Fibroblast of skin of left biceps (primary cell): ENCODE measurements at places on chromosomes 13 and 19.

DNA sequence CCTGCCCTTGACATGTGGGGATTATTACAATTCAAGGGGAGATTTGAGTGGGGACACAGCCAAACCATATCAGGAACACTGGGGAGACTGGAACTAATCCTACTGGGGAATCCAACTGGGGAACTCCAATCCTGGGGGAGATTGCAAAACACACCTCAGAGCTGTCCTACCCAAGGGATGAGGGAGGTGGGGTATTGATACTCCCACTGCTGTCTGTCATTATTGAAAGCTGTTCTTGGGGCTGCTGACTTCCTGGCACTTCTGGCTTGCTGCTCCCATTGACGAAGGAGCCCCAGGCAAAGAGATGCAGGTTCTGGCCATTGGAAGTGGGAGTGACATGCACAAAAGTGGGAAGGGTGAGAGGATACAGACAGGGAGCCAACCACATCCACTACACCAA is 24.7 kb upstream of the POP4 start:
- DNase-seq, result no peak

- DNase-seq, result no peak
Measured at GRCh38 chr19:55149078-55150003, at the start of gene TNNT1. Gene TNNT1 (minus strand): TSS chr19:55149206. CDS start chr19:55147157, 2,049 bp downstream.

GRCh38 chr19:7395360-7396066 is 46.8 kb downstream of the ARHGEF18 start:
- DNase-seq, result no peak

- no peak for DNase-seq
Measured at GRCh38 chr13:92900446-92900845, 326.2 kb upstream of the GPC6 start.

- DNase-seq, result no peak
Measured at GRCh38 chr19:11204943-11205349, 7.6 kb upstream of the KANK2 start.

- no peak for DNase-seq
Measured at GRCh38 chr19:17060802-17061201, 14.4 kb downstream of the HAUS8 start.

DNA sequence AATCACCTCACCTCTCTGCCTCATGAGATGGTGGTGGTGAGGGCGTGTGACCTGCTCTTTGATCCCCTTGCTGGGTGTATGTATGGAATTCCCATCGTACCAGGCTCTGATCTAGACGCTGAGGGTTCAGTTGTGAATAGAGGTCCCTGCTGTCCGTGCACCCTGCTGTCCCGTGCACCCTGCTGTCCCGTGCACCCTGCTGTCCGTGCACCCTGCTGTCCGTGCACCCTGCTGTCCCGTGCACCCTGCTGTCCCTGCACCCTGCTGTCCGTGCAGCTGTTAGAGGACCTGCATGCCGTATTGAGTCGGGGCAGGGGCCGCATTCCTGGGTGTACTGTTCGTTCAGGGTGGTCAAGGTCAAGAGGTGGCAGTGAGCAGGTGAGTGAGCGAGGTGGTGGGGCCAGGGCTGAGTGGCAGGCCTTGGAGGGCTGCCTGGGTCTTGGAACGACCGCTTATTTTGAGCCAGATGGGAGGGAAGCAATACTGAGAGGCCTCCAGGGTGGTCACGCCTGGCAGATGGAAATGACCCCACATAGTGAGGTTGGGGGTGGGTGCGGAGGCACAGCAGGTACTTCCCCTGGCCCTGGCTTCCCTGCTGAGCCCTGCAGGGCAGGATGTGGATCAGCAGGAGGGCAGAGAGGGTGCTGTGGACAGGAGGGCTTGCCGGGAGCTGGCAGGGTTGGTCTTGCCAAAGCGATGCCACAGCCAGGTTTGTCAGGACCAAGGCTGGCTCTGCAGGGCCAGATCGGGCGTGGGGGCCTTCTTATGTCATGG is 4.6 kb upstream of the EPN1 start:
- DNase-seq, result no peak

- no peak for DNase-seq
Measured at GRCh38 chr13:112838842-112839117, 130.2 kb upstream of the MCF2L start.

- peak; percentile 61 for DNase-seq
Measured at GRCh38 chr19:19203012-19203856, at the start of gene NR2C2AP. Gene NR2C2AP (minus strand): TSS chr19:19203414. CDS start chr19:19203060, 354 bp downstream.

DNA sequence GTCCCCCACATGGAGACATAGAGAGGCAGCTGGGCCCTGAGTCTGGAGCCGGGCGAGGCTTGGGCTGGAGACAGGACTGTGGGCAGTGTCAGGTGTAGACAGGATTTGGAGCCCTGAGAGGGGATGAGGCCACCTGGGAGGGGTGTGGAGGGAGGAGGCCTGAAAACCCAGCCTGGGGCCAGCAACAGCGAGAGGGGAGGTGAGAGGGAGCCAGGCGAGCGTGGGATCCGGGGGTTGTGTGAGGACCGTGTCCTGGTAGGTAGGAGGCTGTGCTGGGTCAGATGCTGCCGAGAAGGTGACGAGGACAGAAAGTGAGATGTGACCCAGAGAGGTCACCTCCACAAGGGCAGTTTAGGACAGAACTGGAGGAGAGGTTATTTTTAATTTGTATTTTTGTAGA is 7.4 kb downstream of the MPND start:
- DNase-seq, result no peak

DNA sequence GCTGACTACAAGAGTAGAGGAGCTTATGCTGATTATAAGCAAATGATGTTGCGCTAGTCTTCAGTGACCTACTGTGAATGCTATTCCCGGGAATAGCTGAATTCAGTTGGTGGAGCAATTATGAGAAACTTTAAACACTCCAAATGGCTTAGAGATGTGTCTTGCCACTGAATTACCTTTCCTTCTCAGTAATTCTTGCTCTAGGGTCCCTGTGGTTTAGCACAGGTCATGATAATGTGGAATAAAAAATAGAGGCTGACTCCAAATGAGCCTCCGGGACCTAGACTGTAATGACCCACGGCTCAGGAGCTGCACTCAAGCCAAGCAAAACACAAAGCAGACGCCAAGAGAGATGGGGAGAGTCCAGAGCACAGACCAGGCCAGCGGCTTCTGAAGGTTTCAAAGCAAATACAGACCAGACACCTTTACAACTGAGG is 124.7 kb downstream of the RGCC start:
- DNase-seq, result no peak

DNA sequence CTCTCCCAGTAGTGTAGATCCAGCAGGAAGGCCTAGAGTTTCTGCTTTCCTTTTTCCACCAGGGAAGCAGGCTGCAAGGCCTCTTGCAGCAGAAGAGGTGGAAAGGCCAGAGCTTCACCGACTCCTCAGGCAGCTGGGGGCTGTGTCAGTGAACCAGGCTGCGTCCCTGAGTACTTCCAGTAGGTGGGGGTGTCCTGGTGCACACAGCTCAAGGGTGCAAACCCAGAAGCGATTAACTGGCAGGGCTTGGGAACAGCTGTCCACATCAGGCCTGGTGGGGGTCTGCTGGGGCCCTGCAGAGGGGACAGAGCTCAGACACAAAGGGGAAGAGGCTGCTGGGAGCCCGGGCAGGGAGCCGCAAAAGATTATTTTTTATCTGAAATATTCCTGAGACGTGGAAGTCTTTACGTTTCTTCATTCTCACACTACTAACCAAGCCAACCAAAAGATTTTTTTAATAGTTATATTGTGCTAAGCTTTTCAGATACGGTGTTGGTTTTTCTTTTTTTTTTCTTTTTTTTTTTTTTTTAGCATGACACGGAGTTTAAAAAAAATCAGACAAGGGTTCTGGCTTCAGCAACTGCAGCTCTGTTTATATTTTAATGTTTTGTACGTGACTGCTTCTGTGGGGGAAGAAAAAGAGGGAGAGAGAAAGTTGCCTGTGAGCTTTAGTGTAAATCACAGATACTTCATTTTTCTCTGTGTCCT is 11.0 kb downstream of the TSHZ3 start:
- DNase-seq, result no peak
